Pons (tissue), 1 donor: ENCODE measurements at places on chromosomes 7 and 10.

- no peak for DNase-seq
These were observed 354.3 kb downstream of the KCNMA1 start for GRCh38 chr10:77283326-77283725.

DNA sequence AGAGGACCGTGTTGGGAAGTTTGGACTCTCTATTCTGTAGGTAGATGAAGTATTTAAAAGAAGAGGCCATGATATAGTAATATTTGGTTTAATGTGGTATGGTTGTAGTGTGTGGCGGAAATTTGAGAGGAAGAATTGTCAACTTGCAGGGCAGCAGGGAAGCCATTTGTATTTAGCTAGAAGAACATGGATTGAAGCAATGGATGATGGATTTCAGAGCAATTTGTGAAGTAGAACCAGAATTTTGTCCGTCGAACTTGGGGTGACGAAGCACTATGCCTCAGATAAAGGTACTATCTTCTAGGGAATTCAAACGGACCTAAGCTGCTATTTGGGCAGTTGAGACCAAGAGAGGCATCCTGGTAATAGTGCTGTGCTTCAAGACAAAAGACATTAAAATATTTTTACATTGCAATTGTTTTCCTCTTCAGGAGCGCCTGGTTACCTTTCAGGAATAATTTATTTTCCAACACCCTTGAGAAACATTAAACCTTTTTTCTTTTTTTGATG is 615 bp upstream of the WBP1L start:
- peak; percentile 42 for DNase-seq

- DNase-seq: peak; percentile 42
These were observed 5.8 kb downstream of the CLCN1 start for GRCh38 chr7:143321734-143322133.

DNA sequence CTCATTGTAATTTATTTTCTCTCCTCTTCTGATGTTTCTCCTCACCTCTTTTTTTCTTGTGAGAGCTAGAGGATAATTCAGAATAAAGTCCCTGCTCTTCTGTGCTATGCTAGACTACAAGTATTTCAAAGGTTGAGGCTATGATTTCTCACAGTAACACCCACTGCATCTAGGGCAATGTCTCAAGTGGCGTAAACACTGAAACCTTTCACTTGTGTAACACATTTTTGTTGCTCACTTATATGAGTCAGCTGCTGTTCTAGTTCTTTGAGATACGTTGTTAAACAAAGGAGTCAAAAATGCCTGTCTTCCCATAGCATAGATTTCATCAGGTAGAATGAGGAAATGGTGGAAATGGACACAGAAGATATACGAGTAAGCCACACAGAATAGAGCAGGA is 305.1 kb upstream of the PITRM1 start:
- no peak for DNase-seq

- DNase-seq: no peak
These were observed 18.8 kb upstream of the INSIG1 start for GRCh38 chr7:155278921-155279320.

DNA sequence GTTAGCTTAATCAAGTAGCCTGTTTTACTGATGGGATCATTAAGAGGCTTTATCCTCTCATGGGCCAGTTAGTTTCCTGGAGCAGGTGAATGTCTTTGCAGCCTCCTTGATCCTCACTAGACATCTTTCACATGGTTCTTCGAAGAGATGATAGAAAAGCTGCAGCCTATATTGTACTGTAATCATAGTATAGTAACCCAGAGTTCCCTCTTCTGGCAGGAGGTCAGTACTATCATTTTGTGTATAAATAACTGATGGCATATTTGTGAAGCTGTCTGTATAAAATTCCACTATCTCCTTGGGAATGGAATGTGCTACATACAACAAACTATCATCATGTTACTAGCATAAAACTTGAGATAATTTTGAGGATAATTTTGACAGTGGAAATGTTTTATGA is 123.8 kb upstream of the PRPS1L1 start:
- DNase-seq: no peak

DNA sequence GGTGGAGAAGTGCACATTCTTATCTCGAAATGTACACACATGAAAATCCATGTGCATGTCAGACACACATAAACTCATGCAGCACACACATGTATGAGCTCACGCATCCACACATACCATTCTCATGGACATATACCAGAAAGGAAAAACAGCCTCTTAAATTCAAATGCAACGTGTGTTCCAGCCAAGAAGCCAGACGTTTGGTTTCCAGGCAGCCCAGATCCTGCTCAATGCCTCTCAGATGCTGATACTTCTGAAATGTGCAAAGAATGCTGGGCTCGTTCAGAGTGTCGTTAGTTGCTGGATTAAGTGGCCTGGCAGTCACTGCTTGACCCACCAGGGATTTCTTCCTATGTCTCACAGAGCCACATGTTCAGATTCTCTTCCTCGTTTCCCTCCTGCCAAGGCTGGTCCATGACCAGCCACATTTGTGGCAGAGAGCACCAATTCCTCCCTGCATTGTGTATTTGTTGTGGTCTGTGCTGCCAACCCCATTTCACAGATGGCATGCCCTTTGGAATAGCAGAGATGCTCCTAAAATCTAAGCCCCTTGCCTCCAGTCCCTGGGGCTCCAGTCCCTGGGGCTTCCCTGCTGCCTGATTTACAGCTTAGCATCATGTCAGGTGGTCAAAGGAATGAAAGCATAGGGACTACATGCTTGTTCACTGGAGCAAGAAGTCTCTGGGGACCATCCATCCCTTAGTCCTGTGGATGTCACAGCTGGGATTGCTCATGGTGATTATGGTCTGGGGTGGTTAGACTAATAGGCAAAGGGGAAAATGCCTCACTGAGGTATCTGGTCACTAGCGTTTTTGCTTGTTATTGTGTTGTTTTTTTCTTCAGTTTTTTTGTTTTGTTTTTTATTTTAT is 426.6 kb downstream of the PLXNA4 start:
- no peak for DNase-seq

DNA sequence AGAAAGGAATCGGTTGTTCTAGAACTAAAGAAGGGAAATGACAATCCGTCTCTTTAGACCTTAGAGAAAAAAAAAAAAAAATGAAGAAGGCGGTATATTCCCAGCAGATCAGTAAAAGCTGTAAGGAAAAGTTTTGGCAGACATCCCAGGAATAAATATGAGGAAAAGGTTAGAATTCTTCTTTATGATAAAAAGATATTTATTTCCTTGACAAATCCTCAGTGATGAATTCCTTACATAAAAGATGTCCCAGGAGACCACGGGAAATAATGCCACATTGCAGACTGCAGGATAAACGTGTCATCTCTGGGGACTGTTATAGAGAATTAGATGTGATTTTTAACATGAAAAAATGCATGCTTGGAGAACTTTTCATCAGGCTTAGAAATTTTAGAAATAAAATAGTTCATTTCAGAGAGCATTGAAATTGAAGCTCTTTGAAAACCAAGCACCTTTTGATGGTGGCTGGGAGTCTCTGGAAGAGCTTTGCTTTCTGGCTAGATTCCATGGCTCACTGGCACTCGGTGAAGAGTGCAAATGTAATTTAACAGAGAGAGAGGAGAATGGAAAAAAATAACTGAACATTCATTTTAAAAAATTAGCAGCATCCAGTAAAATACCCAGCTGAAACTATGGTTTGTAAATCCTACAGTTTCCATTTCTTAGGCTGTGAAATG is 98.2 kb downstream of the PRPF18 start:
- no peak for DNase-seq

DNA sequence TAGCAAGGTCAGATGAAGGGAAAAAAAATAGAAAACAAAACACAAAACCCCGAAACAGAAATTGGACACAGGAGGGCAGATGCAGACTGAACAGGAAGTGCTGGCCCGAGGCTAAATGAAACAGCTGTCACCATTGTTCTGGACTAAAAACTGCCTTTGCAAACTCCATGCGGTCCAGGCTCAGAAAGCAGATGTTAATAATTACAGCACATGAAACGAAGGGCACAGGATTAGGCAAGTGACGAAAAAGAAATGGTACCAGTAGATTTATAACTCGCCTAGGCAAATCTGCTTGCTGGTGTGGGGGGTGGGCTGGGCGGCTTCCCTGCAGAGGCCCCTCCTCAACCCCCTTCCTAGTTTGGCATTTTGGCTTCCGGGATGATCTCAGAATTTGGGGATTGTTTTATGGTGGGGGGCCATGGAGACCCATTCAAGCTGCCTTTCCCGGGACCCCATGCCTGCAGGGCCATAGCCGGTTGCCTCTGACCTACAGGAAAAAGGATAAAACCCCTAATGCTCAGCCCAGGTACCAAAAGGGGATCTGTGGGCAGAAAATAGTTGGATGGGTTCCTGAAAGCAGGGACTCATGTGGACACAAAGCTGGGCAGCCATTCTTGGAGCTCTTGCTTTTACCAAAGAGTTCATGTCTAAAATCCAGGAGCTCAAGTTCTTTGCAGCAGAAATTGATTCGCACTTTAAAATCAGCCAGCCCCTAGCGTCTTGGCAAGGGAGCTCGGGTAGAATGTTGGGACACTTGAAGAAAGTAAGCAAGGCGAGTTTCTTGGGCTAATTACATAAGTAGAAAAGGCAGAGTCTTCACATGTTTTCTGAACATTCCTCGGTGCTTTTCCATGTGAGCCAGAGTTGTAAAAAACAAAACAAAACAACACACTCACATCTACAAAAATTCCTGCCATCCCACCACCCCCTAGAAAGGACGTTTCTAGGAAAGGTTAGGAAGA is 39.0 kb upstream of the EMX2 start:
- DNase-seq: peak; percentile 12

DNA sequence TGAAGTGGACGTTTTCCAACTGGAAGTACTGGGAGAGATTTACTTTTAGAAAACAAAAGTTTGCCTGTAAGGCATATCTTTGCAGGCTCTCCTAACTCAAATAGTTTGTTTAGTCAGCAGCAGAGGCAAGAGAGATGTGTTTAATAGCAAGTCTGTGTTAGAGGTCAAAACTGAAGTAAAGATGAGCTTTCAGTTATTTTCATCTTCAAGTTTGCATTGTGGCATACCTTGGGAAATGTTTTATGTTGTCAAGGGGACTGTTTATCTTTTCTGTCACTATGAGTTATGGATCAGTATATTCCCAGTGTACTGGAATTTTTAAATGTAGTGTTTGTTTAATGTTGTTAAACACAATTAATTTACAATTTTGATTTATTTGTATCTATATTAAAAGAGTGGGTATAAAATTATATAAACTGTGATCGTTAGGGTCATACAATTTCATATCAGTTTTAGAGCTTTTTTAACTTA is 169.7 kb upstream of the PPP1R3A start:
- no peak for DNase-seq
